Immature natural killer cell (primary cell): ENCODE measurements at places on chromosomes 1 and 21. TPM values are rescaled to one million over a fixed set of nuclear protein-coding genes. Genes with fewer than 3 reads are reported as not detected.

Gene NPHS2
- not detected for polyA plus RNA-seq

Gene CDC20
- 3.0 TPM for polyA plus RNA-seq

Gene XKR8
- polyA plus RNA-seq, result 27.7 TPM

Gene FCRL6
- 442 TPM for polyA plus RNA-seq

Gene ARHGAP30
- 265 TPM for polyA plus RNA-seq
